ENCODE measurements at places on chromosomes 3 and 15.
A peak's percentile ranks its signal among the peaks of the same experiment; 100 is the strongest.

DNA sequence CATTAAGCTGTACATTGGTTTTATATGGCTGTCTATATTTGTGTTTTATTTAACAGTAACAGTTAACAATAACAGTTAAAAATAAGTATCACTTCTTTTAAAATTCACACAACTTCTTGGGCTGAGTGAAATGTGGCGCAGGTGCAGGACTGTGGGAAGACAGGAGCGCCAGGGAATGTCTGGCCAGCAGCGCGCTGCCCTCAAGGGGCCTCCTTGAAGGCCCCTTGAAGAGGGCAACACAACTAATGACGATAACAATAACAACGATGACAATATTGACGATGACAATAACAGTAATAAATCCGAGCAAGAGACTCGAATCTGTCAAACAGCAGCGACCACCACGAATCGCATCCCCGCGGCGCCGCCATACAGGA is 411 bp upstream of the PPP2R3A start:
- DNase-seq, result peak; percentile 7

DNA sequence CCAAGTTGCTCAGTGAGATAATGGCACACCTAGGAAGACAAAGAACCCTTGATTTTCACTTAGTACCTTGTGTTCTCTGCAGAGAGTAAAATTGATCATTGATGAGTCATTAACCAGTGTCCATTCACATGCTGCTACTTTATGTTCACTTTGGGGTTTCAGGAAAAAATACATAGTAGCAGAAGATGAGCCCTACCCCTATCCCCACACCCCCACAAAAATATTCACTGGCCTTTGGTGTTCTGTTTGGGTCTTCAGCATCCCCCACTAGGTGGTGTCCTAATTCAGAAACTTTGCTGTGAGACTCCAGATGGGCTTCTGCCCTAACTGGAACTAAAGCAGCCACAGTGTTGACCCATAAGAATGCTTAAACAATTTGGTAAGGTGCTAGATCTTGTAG is 178.8 kb downstream of the KLHL25 start:
- no peak for DNase-seq

DNA sequence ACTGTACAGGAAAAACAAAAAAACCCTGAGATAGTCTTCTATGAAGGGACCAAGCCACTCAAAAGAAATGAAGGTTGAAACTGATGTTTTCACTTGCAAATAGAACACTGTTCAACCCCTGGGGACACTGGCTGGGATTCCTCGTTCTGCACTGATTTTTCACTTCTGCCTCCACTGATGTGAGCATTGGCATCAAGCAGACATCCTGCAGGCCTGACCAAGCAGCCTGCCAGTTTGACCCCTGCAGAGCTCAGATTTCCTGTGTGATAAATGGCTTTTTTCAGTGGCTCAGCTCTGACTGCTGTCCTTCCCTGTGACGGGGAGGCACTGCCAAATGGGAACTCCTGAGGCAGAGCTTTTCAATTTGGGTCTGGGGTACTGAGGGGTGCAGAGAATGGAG is 50.0 kb downstream of the RASGRP1 start:
- no peak for DNase-seq

- no peak for DNase-seq
Measured at GRCh38 chr15:99931703-99932603, 198.7 kb upstream of the LYSMD4 start.

GRCh38 chr3:149583921-149584635 is 73.7 kb downstream of the WWTR1 start:
- no peak for DNase-seq

DNA sequence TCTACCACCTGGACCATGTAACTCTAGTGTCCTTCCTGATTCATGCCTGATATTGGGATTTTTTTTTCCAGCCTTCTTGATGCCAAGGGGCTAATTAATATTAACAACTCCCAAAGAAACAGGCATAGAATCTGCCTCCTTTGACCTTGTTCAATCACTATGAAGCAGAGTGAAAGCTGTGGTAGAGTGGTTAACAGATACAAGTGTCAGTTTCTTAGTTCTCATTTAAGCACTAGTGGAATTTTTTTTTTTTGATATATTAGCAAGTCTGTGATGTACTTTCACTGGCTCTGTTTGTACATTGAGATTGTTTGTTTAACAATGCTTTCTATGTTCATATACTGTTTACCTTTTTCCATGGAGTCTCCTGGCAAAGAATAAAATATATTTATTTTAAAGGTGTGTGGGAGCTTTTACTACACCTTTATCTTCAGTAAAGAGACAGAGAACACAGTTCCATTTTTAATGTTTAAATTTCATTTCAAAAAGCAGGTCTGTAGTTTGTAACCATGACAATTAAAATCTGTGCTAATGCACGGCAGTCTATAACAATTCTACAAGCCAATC is 67.1 kb downstream of the TOP2B start:
- DNase-seq, result no peak

GRCh38 chr3:68620211-68620610 is 312.1 kb downstream of the TAFA4 start:
- no peak for DNase-seq

- no peak for DNase-seq
Measured at GRCh38 chr15:100109486-100110035, 232.2 kb downstream of the ADAMTS17 start.

- peak; percentile 1 for DNase-seq
Measured at GRCh38 chr15:25240461-25241021, 198.3 kb downstream of the UBE3A start.

- DNase-seq, result no peak
Measured at GRCh38 chr15:88072598-88073390, 183.7 kb downstream of the NTRK3 start.

DNA sequence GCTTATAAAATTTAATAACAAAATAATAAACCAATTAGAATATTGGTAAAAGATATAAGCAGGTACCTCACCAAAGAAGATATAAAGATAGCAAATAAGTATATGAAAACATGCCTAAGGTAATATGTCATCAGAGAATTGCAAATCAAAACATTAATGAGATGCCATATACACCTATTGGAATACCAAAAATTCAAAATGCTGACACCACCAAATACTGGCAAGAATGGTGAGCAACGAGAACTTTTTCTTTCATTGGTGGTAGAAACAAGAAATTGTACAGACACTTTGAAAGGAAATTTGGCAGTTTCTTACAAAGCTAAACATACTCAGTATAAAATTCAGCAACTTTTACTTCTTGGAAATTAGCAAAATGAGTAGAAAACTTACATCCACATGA is 346.9 kb upstream of the ROBO1 start:
- no peak for DNase-seq

DNA sequence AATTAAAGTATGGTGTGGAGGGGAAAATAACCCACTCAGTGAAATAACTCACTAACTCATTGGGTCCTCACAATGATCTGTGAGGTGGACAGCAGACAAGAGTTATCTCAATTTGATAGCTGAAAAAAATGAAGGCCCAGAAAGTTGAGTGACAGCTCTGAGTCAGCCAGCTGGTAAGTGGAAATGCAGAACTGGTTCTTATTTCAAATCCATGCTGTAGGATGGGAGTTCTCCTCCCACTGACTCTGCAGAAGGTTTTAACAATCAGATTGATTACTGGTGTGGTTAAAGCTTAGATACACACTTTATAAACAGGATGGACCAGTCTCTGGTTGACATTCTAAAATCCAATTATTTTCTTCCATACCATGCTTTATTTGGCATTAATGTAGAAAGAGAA is 87.0 kb upstream of the LMOD3 start:
- DNase-seq, result no peak

- no peak for DNase-seq
Measured at GRCh38 chr3:139969386-139969785, 34.4 kb downstream of the CLSTN2 start.

- DNase-seq, result no peak
Measured at GRCh38 chr3:65953881-65954733, 84.6 kb downstream of the MAGI1 start.

GRCh38 chr15:45132844-45133560 is 3.2 kb downstream of the DUOX1 start:
- DNase-seq, result no peak

DNA sequence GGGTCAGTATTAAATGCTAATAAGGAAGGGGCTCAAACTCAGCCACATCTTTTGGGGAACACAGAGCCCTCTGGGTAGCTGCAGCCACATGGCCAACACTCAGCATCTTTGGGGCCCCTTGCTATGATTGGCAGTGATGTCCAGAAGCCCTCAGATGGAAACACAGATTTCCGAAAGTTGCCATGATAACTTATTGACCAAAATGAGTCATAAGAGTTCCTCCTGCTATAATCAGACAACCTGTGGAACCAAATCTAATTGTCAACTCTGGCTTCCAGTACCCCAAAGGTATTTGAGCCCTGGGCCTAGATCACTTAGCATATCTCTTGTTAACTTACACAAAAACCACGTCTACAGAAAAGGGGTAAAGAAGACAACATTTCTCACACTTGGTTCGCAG is 392.2 kb downstream of the KCNH8 start:
- DNase-seq, result no peak

- DNase-seq, result no peak
Measured at GRCh38 chr15:74568594-74568993, 27.6 kb downstream of the ARID3B start.

GRCh38 chr15:82843566-82843965 is 34.1 kb downstream of the WHAMM start:
- no peak for DNase-seq

- DNase-seq, result no peak
Measured at GRCh38 chr3:97235179-97235578, 420.8 kb downstream of the EPHA6 start.

GRCh38 chr15:39889601-39890000 is 30.5 kb downstream of the GPR176 start:
- DNase-seq, result no peak

GRCh38 chr3:110227991-110228390 is 843.6 kb upstream of the NECTIN3 start:
- no peak for DNase-seq

GRCh38 chr15:67849538-67849937 is 9.7 kb upstream of the RNU6-1 start:
- DNase-seq, result no peak

Measured in gastrocnemius medialis (tissue), 4 donors.